Gastrocnemius medialis (tissue), 4 donors: ENCODE measurements at places on chromosomes 5 and 9.

DNA sequence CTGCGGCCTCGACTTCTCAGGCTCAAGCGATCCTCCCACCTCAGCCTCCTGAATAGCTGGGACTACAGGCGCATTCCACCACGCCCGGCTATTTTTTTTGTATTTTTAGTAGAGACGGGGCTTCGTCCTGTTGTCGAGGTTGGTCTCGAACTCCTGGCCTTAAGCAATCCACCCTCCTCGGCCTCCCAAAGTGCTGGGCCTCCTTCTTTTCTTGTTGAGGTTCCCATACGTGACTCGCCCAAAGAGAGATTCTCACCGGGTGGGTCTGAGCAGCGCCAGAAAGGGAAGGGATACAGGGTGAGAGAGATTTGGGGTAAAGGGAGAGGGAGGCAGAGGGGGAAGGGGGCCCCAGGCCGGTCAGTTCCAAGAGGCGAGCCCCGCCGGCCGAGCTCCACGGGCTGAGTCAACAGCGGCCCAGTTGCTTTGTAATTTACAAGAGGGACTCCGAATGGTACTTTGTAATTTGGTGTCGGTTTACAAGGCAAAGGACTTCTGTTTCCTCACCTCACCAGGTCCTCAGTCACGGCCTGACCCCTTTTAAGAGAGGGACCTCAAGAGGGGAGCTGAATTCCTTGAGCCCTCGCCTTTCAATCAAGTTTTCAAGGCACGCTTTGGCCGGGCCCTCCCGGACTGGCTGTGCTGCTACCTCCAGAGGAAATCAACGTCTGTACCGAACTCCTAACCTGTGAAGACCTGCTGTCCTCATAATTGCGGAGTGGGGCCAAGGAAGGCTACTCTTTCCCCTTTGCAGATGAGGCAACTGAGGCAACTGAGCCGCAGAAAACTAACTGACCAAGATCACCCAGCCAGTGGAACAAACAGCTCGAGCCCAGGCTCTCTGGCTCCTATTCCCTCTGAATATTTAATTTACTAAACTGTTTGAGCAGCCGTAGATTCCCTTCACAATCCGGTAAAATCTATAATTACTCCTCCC is 3.3 kb upstream of the DMRT2 start:
- H3K36me3 ChIP-seq, result no peaks in the 10 kb centered on the region
- H3K4me1 ChIP-seq, result peaks cover 14% of the 10 kb centered on the region
- peak overlapping the region; percentile 54 for H3K27ac ChIP-seq
- DNase-seq, result no peak
- peaks cover 61% of the 10 kb centered on the region for H3K27me3 ChIP-seq

DNA sequence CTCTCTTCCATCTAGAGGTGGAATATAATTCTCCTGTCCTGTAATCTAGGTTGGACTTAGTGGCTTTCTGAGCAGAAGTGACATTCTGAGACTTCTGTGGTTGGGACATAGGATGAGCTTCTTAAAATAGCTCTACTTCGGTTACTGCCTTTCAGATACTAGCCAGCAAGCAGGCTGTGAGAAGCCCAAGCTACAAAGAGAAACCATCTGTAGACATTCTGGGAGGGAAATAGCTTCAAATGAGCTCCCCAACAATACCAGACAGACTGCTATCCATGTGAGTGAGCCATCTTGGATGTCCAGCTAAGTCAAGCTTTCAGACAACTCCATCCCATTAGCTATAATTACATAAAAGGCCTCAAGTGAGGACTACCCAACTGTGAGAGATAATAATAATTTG is 568.9 kb downstream of the DMRTA1 start:
- no peaks in the 10 kb centered on the region for H3K4me1 ChIP-seq
- no peaks in the 10 kb centered on the region for H3K36me3 ChIP-seq
- no peak overlapping the region for H3K4me3 ChIP-seq
- no peaks in the 10 kb centered on the region for H3K27me3 ChIP-seq

GRCh38 chr9:116987721-116988485 is 300.8 kb downstream of the TRIM32 start:
- H3K4me1 ChIP-seq, result no peaks in the 10 kb centered on the region
- H3K27ac ChIP-seq, result no peak overlapping the region
- no peak for DNase-seq
- no peaks in the 10 kb centered on the region for H3K36me3 ChIP-seq
- H3K27me3 ChIP-seq, result no peaks in the 10 kb centered on the region
- H3K4me3 ChIP-seq, result no peak overlapping the region

- H3K36me3 ChIP-seq, result no peaks in the 10 kb centered on the region
- H3K27ac ChIP-seq, result no peak overlapping the region
- H3K4me3 ChIP-seq, result no peak overlapping the region
- peaks cover 11% of the 10 kb centered on the region for H3K4me1 ChIP-seq
- H3K27me3 ChIP-seq, result no peaks in the 10 kb centered on the region
These were observed 174.6 kb upstream of the ZNF608 start for GRCh38 chr5:124920909-124921666.

DNA sequence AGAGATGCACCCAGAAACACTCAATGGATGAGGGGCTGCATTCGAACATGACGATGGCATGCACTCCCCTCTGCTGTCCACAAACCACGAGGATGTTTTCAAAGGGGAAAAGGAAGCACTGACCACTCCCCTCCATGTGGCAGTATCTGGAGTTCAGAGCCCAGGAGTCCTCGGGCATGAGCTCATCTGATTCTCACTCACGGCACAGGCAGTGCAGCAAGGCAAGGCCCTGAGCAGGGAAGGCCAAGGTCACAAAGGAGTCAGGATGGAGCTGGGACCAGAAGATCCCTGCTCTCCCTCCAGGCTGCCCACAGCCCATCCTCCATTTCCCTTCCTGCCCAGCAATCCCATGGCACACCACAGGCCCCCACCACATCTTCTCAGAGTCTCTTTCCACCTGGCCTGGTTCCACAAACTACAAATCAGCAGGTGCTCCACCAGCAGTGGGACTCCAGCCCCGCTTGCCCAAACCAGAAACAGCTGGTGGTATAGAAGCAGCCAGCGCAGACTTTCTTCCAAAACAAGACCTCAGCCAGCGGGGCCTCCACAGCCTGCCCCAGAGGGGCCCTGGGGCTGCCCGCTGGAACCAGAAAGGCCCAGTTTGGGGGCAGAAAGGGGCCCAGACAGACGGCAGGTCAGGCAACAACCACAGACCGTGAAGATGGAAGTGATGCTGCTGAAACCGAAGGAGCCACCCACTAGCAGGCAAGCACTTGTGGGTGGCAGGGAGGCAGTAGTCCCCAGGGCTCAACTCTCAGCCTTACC is 12.2 kb downstream of the TNIP1 start:
- no peaks in the 10 kb centered on the region for H3K27me3 ChIP-seq
- peaks cover 93% of the 10 kb centered on the region for H3K4me1 ChIP-seq
- DNase-seq, result peak; percentile 53
- H3K27ac ChIP-seq, result peak overlapping the region; percentile 92

DNA sequence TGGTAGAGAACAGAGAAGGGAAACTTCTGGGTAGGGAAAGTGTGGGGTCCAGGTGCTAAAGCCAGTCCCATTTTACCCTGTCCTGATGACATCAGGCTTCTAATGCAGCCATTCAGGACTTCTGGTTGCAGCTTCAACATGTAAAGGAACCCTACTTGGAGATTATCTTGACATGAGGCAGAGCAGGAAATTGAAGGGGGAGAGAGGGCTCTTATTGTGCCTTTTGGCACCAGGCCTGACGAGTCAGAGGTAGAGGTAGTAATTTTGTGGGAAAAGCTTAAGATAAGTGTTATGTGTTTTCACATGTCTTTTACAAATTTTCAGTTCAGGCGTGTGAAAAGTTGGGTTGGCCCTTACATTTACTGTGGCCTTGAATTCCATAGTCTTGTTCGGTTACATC is 102.4 kb upstream of the APC start:
- peaks cover 22% of the 10 kb centered on the region for H3K4me1 ChIP-seq
- no peaks in the 10 kb centered on the region for H3K27me3 ChIP-seq
- no peak for DNase-seq
- no peak overlapping the region for H3K4me3 ChIP-seq

DNA sequence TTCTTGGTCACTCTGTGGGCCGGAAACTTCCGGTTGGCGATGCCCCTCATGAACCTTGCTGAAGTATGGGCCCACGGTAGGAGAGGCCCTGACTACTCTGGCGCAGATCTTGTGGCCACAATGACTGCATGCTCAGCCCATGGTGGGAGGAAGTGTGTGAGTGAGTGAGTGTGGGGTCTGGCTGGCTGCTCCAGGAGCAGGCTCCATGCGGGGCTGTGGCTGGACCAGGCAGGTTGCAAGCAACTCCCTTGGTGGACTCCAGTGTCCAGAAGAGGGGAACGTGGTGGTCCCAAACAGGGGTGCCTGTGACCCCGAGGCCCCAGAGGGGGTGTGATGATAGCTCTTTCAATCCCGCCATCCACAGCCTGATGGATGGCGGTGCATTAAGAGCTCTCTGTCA is 35.5 kb upstream of the PANK3 start:
- H3K27ac ChIP-seq, result no peak overlapping the region
- no peaks in the 10 kb centered on the region for H3K4me1 ChIP-seq
- no peak overlapping the region for H3K4me3 ChIP-seq
- no peaks in the 10 kb centered on the region for H3K27me3 ChIP-seq

GRCh38 chr9:14535161-14535955 is 157.9 kb downstream of the ZDHHC21 start:
- no peak for DNase-seq
- no peaks in the 10 kb centered on the region for H3K36me3 ChIP-seq
- H3K4me3 ChIP-seq, result no peak overlapping the region
- peaks cover 11% of the 10 kb centered on the region for H3K4me1 ChIP-seq
- no peak overlapping the region for H3K27ac ChIP-seq

- no peak for DNase-seq
- no peak overlapping the region for H3K4me3 ChIP-seq
- no peaks in the 10 kb centered on the region for H3K36me3 ChIP-seq
- no peak overlapping the region for H3K27ac ChIP-seq
- H3K4me1 ChIP-seq, result peaks cover 5% of the 10 kb centered on the region
These were observed 28.4 kb upstream of the GPR150 start for GRCh38 chr5:95591490-95591901.

- H3K27me3 ChIP-seq, result no peaks in the 10 kb centered on the region
- H3K36me3 ChIP-seq, result no peaks in the 10 kb centered on the region
- no peak overlapping the region for H3K27ac ChIP-seq
- DNase-seq, result no peak
- H3K4me1 ChIP-seq, result peaks cover 12% of the 10 kb centered on the region
- no peak overlapping the region for H3K4me3 ChIP-seq
These were observed 26.1 kb downstream of the CHD1 start for GRCh38 chr5:98902733-98903132.

- H3K27me3 ChIP-seq, result no peaks in the 10 kb centered on the region
- H3K4me1 ChIP-seq, result no peaks in the 10 kb centered on the region
- no peak overlapping the region for H3K27ac ChIP-seq
- DNase-seq, result no peak
- no peak overlapping the region for H3K4me3 ChIP-seq
- no peaks in the 10 kb centered on the region for H3K36me3 ChIP-seq
These were observed 37.0 kb downstream of the TNFSF8 start for GRCh38 chr9:114893221-114894010.

DNA sequence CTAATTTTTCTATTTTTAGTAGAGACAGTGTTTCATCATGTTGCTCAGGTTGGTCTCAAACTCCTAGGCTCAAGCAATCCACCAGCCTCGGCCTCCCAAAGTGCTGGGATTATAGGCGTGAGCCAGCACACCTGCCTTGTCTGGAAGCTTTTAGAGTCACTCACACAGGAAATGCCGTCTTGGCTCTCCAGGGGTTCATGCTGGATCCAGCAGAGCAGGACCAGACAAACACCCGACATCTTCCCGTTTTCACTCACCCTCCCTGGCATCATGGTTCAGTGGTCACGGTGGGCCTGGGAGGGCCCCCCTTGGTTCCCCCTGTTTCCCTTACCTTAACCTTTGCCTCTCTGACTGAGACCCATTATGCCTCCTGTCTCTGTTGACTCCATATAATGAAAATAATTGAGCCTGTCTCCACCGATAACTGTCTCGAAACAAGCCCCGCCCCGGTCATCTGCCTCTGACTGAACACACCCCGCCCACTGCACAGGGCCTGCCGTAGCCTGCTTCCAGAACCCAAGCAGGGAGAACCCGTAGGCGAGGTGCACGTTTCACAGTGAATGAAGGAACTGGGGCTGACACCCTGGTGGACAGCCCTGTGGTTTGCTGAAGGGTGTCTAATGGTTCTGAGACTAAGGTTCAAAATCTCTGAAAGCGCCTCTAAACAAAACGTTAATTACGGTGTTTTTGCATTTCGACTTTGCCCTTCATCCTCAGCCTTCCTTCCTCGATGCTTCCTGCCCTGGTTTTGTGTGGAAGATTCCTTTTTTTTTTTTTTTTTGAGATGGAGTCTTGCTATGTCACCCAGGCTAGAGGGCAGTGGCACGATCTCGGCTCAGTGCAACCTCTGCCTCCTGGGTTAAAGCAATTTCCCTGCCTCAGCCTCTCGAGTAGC is 39.7 kb upstream of the SPRY4 start:
- no peak overlapping the region for H3K4me3 ChIP-seq
- peaks cover 4% of the 10 kb centered on the region for H3K27me3 ChIP-seq
- peaks cover 11% of the 10 kb centered on the region for H3K4me1 ChIP-seq
- peak overlapping the region; percentile 80 for H3K27ac ChIP-seq
- DNase-seq, result peak; percentile 13
- H3K36me3 ChIP-seq, result no peaks in the 10 kb centered on the region

DNA sequence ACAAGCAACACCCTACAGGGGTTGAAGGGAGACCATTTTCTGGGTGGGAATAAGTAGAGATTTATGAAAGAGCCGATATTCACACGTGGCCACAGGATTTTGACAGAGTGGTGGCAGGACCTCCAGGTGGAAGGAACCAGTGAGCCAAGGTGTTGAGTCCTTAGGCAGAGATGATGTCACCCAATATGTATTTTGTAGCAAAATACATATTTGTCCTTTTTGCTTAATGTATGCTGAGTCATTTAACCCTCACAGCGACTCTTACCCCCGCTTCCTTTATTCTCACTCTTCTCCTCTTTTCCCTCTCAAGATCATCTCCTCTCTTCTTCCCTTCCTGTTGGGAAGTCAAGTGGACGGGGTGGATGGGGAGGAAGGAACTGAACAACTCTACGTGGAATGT is 215.7 kb upstream of the S1PR3 start:
- H3K4me3 ChIP-seq, result no peak overlapping the region
- H3K27ac ChIP-seq, result no peak overlapping the region
- no peaks in the 10 kb centered on the region for H3K36me3 ChIP-seq
- H3K27me3 ChIP-seq, result no peaks in the 10 kb centered on the region
- peaks cover 3% of the 10 kb centered on the region for H3K4me1 ChIP-seq

GRCh38 chr9:132241840-132242620 is 80.2 kb downstream of the NTNG2 start:
- H3K4me1 ChIP-seq, result peaks cover 6% of the 10 kb centered on the region
- no peaks in the 10 kb centered on the region for H3K36me3 ChIP-seq
- H3K27ac ChIP-seq, result no peak overlapping the region
- no peak for DNase-seq
- peaks cover 28% of the 10 kb centered on the region for H3K27me3 ChIP-seq
- H3K4me3 ChIP-seq, result peak overlapping the region; percentile 53

GRCh38 chr5:44387921-44388320 is 1.3 kb downstream of the FGF10 start:
- no peak overlapping the region for H3K27ac ChIP-seq
- H3K36me3 ChIP-seq, result no peaks in the 10 kb centered on the region
- H3K27me3 ChIP-seq, result peaks cover 47% of the 10 kb centered on the region
- no peak for DNase-seq

GRCh38 chr9:119844431-119844830 is 475.2 kb upstream of the BRINP1 start:
- H3K4me3 ChIP-seq, result no peak overlapping the region
- no peaks in the 10 kb centered on the region for H3K27me3 ChIP-seq
- no peak for DNase-seq
- H3K36me3 ChIP-seq, result no peaks in the 10 kb centered on the region

GRCh38 chr9:16125629-16126028 is 572.8 kb downstream of the CCDC171 start:
- no peaks in the 10 kb centered on the region for H3K4me1 ChIP-seq
- H3K27ac ChIP-seq, result no peak overlapping the region
- no peak overlapping the region for H3K4me3 ChIP-seq
- no peak for DNase-seq

GRCh38 chr9:99425923-99426842 is 204.1 kb downstream of the SEC61B start:
- no peaks in the 10 kb centered on the region for H3K36me3 ChIP-seq
- H3K4me1 ChIP-seq, result no peaks in the 10 kb centered on the region
- H3K27ac ChIP-seq, result no peak overlapping the region
- no peak overlapping the region for H3K4me3 ChIP-seq
- H3K27me3 ChIP-seq, result no peaks in the 10 kb centered on the region
